Tibial nerve (tissue), 4 donors: ENCODE measurements at places on chromosomes 12 and 14.

- no peak for DNase-seq
Observed at GRCh38 chr12:3186546-3187215, 109.5 kb downstream of the TSPAN9 start.

DNA sequence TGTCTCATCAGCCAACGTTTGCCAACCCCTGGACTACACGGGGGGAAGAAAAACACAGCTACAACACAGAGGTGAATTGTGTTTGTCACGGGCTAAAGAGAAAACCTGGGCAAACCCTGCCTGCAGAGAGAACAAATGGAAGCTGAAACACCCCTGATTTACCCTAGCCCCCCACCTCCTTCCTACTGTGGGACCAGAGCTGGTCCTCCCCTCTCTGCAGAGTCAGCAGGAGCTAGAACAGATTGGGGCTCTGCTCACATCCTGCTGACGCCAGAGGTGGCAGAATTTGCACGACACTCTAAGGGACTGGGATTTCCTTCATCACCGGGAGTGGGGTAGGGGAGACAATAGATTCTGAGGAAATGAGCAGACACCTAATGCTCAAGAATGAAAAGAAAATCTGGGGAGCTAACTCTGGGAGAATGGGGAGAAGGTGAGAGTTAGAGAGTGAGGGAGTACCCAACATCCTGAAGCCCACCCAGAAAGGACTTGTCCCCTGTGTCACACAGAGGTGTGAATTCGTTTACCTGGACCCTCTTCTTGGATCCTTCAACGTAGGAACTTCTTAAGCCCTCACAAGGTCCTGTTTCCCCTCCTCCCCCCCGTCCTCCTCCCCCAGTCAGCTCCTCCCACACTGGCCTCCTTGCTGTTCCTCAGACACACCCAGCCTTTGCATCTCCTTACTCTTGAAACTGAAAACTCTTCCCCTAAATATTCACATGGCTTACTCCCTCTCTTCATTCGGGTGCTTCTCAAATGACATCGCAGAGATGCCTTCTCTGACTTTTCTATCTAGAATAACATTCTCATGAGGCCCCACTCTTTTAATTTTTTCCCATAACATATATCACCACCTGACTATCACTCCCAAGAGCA, 26.2 kb upstream of the CDKN3 start:
- no peak for DNase-seq

- DNase-seq: peak; percentile 78
Observed at GRCh38 chr14:101876555-101876938, 87.8 kb upstream of the DYNC1H1 start.

GRCh38 chr14:104366931-104367865, 212.4 kb upstream of the C14orf180 start:
- DNase-seq: no peak

GRCh38 chr14:88793259-88793625, 489 bp upstream of the EML5 start:
- DNase-seq: no peak

- no peak for DNase-seq
Observed at GRCh38 chr14:61331992-61332657, 10.7 kb downstream of the PRKCH start.

DNA sequence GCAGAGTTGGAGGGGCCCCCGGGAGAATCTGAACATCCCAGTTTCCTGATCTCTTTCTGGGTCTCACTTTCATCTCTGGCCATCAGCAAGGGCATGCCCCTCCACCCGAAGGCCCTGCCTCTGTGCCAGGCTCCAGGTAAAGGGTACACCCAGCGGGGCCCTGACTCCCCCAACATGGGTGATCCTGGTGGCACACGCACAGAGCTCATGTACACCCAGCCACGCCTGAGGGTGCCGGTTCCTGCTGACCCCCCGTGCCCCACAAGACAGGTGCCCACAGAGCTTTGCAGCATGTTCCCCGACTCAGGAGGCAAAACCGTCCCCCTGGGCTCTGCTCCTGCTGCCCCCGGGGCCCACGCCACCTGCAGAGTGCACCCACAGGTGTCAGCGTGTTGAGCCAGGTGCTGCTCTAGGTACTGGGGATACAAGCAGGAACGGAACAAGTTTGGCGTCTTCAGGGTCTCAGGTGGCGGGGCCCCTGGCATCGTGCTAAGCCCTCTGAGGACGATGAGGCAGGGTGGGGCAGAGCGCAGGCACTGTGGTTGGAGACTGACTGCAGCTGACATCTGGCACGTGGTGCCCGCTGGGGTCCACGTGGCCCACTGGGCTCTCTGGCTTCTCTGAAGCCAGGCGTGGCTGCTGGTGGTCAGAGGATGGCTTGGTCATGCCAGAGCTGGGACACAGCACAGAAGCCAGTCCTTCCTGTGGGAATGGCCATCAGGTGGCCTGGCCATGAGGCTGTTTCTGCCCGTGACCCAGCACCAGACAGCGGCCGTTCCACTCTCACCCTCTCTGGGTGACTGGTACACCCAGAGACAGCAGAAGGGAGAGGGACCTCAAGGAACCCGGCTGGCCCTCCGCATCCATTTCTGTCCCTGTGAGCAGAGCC, 13.8 kb downstream of the BAG5 start:
- DNase-seq: no peak

- peak; percentile 55 for DNase-seq
Observed at GRCh38 chr14:73612339-73613045, at the start of gene ACOT6. Gene ACOT6 (plus strand): TSS chr14:73612517. CDS start chr14:73612572, 55 bp downstream.

DNA sequence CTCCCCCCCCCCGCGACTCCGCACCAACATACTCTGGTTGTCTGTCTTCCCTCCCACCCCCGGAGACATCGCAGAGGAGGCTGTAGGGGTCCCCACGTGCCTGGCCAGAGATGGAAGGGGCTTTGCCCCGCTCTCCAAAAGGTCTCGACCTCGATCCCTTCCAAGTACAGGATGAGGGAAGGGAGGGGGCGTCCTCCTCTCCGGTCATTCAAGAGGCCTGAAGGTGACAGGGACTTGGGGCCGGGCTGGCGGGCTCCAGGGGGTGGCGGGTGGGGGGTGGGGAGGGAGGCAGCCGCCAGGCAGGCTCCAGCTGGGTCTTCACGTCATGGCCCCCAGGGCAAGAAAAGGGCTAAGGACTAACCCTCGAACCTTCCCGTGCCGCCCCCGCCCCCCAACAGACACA, 15.1 kb downstream of the TBX3 start:
- no peak for DNase-seq

DNA sequence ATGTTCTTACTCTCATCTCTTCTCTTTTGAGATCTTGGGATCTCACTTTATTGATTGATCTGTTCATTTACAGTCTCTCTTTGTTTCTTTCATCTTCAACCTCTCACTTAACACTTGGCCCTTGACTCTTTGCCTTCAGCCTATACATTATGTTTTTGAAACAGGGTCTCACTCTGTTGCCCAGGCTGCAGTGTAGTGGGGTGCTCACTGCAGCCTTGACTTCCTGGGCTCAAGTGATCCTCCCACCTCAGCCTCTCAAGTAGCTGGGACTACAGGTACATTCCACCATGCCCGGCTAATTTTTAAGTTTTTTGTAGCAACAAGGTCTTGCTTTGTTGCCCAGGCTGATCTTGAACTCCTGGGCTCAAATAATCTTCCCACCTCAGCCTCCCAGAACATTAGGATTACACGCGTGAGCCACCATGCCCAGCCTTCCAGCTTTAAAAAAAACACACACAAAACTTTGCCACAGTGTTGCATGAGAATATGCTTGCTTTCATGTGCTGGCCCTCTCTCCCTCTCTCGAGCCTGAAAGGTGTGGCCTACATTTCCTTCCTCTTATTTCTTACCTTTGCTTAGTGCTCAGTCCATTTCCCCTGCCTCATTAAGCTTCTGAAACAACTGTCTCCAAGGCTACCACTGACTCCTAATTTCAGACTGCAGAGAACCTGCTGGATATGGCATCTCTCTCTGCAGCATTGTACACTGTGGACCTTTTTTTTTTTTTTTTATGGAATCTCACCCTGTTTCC, 9.9 kb downstream of the DIP2B start:
- no peak for DNase-seq

GRCh38 chr12:591167-592023, 71.8 kb downstream of the NINJ2 start:
- no peak for DNase-seq

- DNase-seq: no peak
Observed at GRCh38 chr14:29529418-29529817, 398.2 kb downstream of the PRKD1 start.

GRCh38 chr12:116990971-116991966, 80.5 kb downstream of the FBXW8 start:
- DNase-seq: no peak

DNA sequence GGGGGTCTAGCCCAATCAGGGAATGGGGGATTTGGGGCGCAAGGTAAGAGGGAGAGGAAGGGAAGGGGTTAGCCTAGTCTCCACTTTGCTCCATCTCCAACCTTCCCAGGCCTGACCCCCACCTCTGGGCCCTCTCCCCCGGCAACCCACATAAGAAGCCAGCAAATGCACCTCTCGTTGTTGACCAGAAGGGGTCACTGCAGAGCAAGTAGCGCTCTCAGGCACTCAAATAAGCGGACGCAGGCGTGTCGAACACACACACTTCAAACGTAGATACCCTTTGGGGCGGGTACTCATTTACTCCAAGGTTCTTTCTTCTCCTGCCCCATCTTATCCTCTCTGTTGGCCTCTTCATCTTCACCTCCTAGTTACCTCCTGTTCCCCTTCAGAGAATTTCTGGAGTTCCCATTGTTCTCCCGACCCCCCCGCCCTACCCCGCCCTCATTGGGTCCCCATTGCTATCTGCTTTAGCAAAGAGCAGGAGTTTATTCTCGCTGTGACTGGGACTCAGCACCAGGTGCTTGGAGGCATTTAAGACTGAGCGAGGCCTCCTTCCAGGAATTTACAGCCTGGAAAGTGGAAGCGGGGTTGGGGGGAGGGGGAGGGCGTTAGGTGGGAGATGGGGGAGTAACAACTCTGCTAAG, 1.5 kb upstream of the SRRM4 start:
- DNase-seq: no peak

DNA sequence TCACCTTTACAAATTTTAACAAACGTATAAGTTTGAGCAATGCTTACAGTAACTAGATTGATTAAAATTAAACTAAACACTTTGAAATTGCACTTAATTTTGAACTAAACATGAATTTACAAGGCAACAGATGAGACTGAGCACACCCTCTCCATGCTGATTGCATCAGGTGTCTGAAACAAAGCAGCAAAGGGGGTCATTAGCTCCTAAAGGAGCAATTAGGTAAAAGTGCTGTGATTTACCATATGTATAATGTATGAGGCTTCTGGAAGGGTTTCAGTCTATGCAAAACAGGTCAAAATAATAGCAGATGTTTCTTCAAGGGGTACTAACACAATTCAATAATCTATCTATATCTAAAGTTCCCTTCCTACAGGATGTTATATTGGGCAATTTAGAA, 98.8 kb upstream of the LMNTD1 start:
- DNase-seq: no peak

DNA sequence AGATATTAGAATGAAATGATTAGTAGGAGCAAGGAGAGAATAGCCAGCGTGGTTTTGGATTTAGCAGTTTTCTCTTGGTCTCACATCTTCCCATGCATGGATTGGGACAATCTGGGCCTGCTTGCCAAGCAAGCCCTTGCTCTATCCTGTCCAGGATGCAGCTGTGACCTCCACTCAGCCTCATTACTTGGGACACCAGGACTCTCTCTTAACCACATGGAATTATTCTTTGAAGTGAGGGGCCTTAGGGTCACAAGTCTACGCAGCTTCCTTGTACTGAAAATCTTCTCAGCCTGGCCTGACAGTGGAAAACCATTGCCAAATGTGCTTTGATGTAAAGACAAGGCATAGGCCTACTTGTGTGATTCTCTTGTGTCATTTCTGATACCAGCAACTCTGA, 28.0 kb upstream of the DCN start:
- no peak for DNase-seq

- no peak for DNase-seq
Observed at GRCh38 chr14:65686761-65687160, 274.2 kb downstream of the FUT8 start.

DNA sequence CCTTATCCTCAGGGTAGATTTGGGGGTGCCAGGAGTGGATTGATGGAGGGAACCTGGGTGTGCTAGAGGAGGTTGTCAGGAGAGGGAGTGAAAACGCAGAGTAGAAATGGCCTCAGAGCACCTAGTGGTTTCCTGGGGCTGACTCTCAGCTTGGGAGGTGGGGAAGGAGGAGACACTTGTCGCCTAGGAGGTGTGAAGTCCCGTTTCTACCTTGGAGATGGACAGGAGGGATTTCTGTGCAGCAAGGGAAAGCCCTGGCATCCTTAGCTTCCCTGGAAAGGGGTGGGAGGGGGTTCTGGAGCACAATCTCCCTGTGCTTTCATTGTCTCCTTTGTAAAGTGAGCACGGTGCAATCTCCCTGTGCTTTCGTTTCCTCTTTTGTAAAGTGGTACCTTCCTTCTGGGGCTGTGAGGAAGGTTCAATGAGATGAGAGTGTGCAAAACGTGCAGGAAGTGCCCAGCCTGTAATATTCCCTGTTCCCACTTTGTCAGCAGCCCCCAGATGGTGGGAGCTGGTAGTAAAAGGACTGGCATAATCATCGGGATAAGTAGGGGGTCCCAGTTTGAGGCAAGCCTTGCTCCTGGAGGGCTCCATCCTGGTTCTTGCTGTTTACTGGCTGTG, 1.6 kb downstream of the OAS3 start:
- DNase-seq: no peak

DNA sequence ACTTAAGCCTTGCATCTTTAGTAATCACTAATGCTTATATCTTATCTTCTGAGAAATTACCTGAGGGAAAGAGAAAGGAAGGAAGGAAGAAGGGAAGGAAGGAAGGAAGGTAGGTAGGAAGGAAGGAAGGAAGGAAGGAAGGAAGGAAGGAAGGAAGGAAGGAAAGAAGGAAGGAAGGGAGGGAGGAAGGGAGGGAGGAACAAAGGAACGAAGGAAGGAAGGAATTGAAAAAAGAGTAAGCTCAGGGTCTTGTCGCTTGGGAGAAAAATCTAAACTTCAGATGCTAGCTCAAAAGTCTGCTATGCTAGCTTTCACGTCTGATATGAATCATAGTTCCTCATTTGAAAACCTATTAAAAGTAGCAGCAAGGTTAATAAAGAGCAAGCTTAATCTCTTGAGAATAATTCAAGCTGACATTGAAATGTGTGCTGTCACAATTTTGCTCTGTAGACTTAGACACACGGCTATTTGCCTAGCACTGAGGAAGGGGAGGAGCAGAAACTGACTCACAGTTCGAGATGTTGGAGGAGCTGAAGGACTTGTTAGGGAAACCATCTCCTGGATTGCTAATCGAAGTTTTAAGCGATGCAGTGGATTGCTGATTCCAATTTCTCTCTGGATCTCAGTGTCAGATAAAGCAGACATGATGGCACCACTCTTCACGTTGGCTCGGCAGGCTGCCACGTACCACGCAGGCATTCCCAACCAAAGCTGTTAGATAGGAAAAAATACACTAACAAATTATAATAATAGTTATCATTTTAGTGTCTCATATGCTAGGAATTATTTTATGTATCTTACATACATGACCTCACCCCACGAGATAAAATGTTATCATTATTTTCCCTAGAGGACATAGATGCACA, 216.7 kb downstream of the ACSS3 start:
- no peak for DNase-seq

- DNase-seq: no peak
Observed at GRCh38 chr14:89503431-89503996, 86.5 kb upstream of the FOXN3 start.

DNA sequence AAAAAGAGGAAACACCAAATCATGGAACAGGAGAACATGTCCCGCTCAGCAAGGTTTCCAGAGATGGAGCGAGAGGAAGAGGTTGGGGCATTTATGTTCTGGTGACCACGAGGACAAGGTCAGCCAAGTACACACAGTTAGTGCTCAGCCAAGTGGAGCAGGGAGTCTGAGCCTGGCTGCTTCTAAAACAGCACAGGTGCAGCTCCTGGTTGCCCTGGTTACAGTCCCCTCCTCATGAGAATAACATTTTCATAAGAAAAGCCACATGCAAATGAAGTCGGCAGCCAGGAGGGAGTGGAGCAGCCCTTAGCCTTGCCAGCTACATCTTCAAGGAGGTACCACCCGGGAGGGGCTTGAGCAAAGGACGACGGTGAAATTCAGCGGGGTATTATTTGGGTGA, 81.8 kb downstream of the NOS1 start:
- DNase-seq: no peak
